A549 treated with ZK216348 at 1 μM for 4 hours (cell line): ENCODE measurements at places on chromosomes 2 and 18. TPM values are rescaled to one million over a fixed set of nuclear protein-coding genes. Genes with fewer than 3 reads are reported as not detected.

CD302 gene
- total RNA-seq = 1.5 to 2.5 TPM (median 2.2 TPM) in 5 replicates

CMPK2 gene
- 0.54 to 1.6 TPM (median 1.2 TPM) in 5 replicates for total RNA-seq

SH3RF3 gene
- total RNA-seq = 0.28 to 0.63 TPM (median 0.49 TPM) in 5 replicates

CCBE1 gene
- 7.6 to 16.2 TPM (median 11.4 TPM) in 5 replicates for total RNA-seq

BCS1L gene
- total RNA-seq = 32.8 to 52.6 TPM (median 44.7 TPM) in 5 replicates

ZSCAN30 gene
- 0.42 to 1.2 TPM (median 0.68 TPM) in 5 replicates for total RNA-seq

MAP3K19 gene
- not detected in 5 replicates for total RNA-seq

PTPN4 gene
- 12.6 to 23.4 TPM (median 17.2 TPM) in 5 replicates for total RNA-seq

AOX1 gene
- 3.8 to 5.2 TPM (median 4.9 TPM) in 5 replicates for total RNA-seq

COBLL1 gene
- 3.0 to 4.4 TPM (median 3.9 TPM) in 5 replicates for total RNA-seq

MSH6 gene
- 75.9 to 125 TPM (median 90.4 TPM) in 5 replicates for total RNA-seq

MATN3 gene
- 9.8 to 16.8 TPM (median 14.4 TPM) in 5 replicates for total RNA-seq

DRC1 gene
- 0.11 to 0.21 TPM (median 0.18 TPM) in 4 of 5 replicates, not detected in the other for total RNA-seq

C2orf66 gene
- 0.11 TPM in 1 of 5 replicates, not detected in the others for total RNA-seq

RASGRP3 gene
- total RNA-seq = 0.41 to 1.6 TPM (median 0.61 TPM) in 5 replicates

PROM2 gene
- total RNA-seq = 0.11 to 0.19 TPM (median 0.15 TPM) in 3 of 5 replicates, not detected in the others

IL1B gene
- 0.22 to 0.33 TPM in 2 of 5 replicates, not detected in the others for total RNA-seq

KCNJ3 gene
- total RNA-seq = not detected in 5 replicates

NMS gene
- not detected in 5 replicates for total RNA-seq

RGPD4 gene
- 0.04 to 0.16 TPM (median 0.10 TPM) in 4 of 5 replicates, not detected in the other for total RNA-seq

CCDC138 gene
- 5.7 to 8.8 TPM (median 7.4 TPM) in 5 replicates for total RNA-seq

UNC80 gene
- total RNA-seq = not detected in 5 replicates

ONECUT2 gene
- 0.32 to 0.48 TPM (median 0.38 TPM) in 5 replicates for total RNA-seq

NCKAP5 gene
- 0.79 to 1.4 TPM (median 1.1 TPM) in 5 replicates for total RNA-seq

MYO5B gene
- total RNA-seq = 8.4 to 12.8 TPM (median 11.0 TPM) in 5 replicates

SP9 gene
- 1.6 to 3.2 TPM (median 2.9 TPM) in 5 replicates for total RNA-seq

ZNF513 gene
- total RNA-seq = 6.2 to 14.6 TPM (median 14.5 TPM) in 5 replicates

GCKR gene
- 0.28 to 0.77 TPM (median 0.36 TPM) in 4 of 5 replicates, not detected in the other for total RNA-seq

TMEM163 gene
- total RNA-seq = 0.07 TPM in 2 of 5 replicates, not detected in the others

ATP8B1 gene
- 5.9 to 10.4 TPM (median 8.3 TPM) in 5 replicates for total RNA-seq

CYP27A1 gene
- 0.17 to 0.20 TPM (median 0.17 TPM) in 3 of 5 replicates, not detected in the others for total RNA-seq

SLC11A1 gene
- total RNA-seq = 0.16 to 0.66 TPM (median 0.16 TPM) in 5 replicates

UGT1A3 gene
- total RNA-seq = 0.12 to 0.19 TPM (median 0.17 TPM) in 3 of 5 replicates, not detected in the others

MCFD2 gene
- total RNA-seq = 82.2 to 111 TPM (median 109 TPM) in 5 replicates

KCNS3 gene
- 0.93 to 2.0 TPM (median 1.1 TPM) in 5 replicates for total RNA-seq

GRHL1 gene
- total RNA-seq = 0.70 to 2.0 TPM (median 0.97 TPM) in 5 replicates

GPD2 gene
- 22.3 to 40.3 TPM (median 26.7 TPM) in 5 replicates for total RNA-seq

NCL gene
- total RNA-seq = 751 to 1,006 TPM (median 785 TPM) in 5 replicates

INHA gene
- total RNA-seq = 0.19 to 0.74 TPM (median 0.49 TPM) in 5 replicates

CPO gene
- total RNA-seq = 0.13 TPM in 1 of 5 replicates, not detected in the others
